ENCODE measurements at places on chromosomes 7 and 10.

DNA sequence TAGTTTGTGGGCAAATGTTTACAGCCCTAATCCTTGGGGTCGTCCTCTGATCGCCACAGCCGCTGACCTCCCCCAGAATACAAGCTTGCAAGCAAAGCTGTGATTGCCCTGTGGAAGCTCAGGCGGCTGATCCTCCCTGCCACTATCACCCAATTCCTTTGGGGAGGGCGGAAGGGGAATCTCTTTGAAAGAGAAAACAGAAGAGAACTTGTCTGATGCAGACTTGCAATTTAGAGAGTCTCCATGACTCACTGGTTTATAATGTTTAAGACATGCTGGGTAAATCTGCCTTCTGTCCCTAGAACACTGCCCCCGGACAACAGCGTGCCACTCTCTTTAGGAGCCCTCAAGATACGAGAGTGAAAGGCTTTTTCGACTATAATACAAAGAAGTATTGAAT lies 75.5 kb downstream of the NRP1 start:
- no peak for DNase-seq

DNA sequence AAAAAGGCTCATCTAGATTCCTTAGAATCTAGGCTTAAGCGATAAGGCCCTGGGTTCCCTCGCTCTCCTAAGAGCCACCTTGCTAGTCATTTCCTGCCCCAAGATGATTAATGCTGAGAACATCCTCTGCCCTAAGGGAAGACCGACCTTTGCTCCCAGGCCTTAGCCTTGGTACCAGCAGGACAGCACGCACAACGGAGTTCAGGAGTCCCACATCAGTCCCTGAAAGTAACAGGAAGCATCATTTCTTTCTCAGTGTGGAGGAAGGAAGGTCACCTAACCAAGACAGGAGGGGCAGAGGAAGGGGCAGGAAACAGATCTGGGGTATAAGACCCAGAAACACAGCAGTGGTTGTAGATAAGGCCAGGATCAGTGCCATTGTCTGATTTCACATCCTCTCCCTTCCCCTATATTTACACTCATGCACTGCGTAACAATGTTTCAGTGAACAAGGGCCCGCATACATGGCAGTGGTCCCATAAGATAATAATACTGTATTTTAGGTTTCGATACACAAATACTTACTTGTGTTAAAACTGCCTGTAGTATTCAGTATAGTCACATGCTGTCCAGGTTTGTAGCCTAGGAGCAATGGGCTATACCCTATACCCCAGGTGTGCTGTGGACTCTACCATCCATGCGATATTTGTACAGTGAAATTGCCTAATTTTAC lies 8.1 kb upstream of the FAM107B start:
- no peak for DNase-seq

DNA sequence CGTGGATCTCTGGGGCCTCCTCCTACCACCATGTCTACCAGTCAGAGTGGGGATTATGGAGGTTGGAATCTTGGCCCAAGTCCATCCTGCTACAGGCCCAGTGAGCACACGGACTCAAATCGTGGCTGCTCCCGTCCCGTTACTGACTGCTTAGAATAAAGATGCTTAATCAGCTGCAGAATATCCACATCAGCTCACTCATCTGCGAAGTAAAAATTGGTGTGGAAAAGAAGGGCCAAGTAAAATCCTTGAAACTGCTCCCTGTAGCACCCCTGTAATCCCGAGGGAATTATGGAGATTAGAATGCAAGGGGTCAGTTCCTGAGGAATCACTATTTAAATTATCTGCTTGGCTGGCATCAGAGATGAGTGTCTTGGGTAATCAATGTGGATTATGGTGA lies 13.0 kb upstream of the HTR5A start:
- no peak for DNase-seq

GRCh38 chr10:64040781-64041180 lies 519.6 kb downstream of the REEP3 start:
- DNase-seq: no peak

- no peak for DNase-seq
Observed at GRCh38 chr10:43623351-43623750, 17.1 kb downstream of the ZNF485 start.

- DNase-seq: no peak
Observed at GRCh38 chr7:128084896-128085608, 53.8 kb upstream of the LRRC4 start.

DNA sequence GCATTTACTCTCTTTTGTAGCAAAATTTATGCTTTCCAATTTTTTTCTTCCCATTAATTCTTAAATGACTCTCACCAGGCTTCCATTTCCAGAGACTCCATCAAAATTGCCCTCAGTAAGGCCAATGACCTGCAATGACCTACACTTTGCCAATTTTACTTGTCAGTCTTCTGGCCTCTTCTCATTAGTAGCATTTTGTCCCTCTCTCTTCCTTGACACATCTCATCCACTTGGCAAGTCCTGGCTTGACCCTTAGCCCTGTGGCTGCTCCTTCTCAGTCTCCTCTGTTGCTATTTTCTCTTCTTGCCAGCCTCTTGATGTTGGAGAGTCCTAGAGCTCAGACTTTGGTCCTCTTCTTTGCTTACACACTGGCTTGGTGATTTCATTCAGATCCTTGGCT lies 166.1 kb upstream of the MTPN start:
- DNase-seq: no peak

- no peak for DNase-seq
Observed at GRCh38 chr7:153523320-153524015, 528.7 kb upstream of the DPP6 start.

DNA sequence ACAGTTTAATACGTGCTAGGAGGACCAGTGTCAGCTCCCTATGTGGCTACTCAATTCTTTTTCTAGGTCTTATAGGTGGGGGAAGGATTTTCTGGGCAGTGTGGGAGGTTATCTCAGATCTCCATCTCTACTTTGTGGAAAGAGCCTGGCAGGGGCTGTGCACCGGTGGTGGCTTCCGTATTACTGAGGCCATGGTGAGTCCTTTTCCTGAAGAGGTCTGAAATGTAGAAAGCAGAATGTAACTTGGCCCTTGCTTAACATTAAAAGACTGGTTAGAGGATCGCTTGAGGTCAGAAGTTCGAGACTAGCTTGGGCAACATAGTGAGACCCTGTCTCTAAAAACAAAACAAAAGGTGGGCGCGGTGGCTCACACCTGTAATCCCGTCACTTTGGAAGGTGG lies 2.7 kb upstream of the TPST1 start:
- DNase-seq: no peak

GRCh38 chr7:117796889-117797288 lies 76.4 kb downstream of the CTTNBP2 start:
- no peak for DNase-seq

DNA sequence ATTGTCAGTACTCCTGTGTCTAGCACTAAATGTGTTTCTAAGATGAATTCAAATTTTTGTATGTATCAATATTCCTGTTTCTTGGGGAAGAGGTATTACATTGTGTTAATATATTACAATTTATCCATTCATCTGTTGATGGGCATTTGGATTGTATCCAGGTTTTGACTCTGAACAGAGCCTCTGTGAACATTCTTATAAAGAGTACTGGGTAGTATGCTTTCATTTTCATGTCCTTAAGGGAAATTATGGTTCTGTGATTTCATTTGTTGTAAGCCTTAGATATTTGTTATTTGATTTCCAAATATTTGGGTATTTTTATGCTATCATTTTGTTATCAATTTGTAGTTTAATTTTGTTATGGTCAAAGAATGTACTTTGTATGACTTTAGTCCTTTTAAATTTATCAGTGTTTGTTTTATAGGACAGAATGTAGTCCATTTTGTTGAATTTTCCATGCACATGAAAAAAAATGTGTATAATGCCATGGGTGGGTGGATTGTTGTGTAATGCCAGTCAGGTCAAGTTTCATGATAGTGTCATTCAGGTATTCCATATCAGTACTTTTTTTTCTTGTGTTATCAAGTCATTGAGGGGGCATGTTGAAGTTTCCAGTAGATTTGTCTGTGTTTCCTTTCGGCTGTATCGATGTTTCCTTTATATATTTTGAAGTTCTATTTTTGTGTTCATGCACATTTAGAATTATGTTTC lies 38.4 kb downstream of the STAM start:
- DNase-seq: no peak

All from stimulated activated CD4-positive, alpha-beta T cell treated with anti-CD3 and anti-CD28 coated beads, TNF-alpha, amount 100 ng/mL, for 24 hours (primary cell).